Stimulated activated naive CD4-positive, alpha-beta T cell treated with Interleukin-2 at 50 U/mL for 16 hours (primary cell): ENCODE measurements at places on chromosomes 1 and 21.

GRCh38 chr1:64882574-64883255 lies 83.6 kb downstream of the JAK1 start:
- DNase-seq: no peak

DNA sequence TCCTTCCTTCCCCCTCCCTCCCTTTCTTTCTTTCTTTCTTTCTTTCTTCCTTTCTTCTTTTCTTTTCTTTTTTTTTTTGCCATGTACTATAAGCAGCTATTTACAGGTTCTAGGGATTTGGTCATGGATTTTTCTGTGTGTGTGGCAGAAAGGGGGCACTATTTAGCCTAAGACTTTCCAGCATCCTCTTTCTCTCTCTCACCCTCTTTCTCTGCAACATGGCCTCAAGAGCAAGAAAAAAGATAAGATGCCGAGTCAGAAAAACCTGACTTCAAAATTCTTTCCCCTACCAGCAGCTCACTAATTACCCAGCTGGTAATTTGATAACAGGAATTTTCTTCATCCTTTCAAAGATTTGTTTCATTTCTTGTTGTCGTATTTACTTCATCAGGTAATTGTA lies 458.3 kb upstream of the ADAMTS5 start:
- DNase-seq: no peak

GRCh38 chr1:72037745-72038343 lies 244.5 kb downstream of the NEGR1 start:
- no peak for DNase-seq

DNA sequence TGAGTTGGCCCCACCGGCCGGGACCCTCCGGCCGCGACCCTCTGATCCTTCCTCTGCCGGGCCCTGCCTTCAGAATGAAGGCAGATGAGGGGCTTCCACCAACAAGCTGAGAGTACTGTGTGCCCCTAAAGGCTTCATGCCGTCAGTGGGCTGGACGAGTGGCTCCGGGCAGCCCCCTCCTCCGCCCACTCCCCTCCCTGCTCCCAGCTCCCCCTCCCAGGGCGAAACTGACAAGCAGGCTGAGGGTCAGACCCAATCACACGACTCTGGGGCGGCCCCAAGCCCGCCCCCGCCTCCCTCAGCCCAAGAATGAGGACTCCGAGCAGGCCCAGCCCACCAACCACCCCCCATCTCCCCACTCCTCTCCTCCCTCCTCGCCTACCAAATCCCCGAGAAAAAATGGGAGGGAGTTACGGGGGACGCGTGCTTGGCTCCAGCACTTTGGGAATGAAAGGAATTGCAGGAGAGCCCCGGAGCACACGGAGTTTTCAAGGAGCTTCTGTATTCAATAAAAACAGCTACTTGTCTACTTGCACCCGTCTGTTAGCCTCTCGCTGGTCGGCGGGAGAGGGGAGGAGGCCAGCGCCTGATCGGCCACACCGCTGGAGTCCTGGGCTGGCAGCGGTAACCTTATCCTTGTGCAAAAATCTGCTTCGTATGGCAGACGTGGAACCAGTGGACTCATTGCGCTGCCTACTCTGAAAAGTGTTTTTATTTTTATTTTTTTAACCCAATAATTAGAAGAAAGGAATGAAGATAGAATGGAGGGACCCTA lies at the start of gene COL11A1:
COL11A1 (minus strand) TSS at position 147 of the 775 bp plus-strand sequence. CDS start 344 bp downstream, outside the sequence.
- no peak for DNase-seq

GRCh38 chr1:44854970-44855369 lies 11.9 kb upstream of the PTCH2 start:
- DNase-seq: no peak

DNA sequence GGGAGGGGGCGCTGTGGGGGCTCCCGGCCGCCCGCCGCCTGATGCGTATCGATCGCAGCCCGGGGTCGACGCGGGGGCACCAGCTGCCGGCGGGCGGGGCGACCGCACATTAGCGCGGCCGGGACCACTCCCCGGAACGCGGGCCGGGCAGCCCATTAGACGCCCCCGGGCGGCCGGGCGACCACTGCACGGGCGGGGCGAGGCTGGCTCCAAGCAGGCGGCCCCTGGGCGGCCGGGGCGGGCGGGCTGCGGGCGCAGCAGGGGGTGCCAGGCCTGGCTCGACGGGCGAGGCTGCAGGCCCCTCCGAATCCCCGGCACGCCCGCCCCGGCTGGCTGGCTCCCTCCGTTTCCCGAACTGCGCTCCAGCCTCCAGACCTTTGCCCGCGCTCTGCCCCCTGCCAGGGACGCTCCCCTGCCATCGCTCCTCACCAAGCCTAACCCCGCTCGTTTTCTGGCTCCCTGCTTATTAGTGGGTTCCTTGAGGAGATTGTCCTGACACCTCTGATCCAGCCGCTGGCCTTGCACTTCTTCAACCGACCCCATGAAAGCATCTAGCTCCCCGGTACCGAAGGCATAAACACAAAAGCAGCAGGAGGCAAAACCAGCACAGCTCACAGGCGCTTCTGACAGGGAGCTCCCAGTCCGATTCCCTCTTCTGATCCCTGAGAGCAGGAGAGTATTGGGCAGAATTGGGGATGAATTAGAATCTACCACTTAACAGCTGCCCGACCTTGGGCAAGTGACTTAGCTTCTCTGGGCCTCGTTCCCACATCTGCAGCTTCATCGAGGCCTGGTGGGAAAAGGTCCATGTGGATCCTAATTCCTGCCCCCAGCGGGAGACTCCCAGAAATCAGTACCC lies 92.6 kb upstream of the CASZ1 start:
- no peak for DNase-seq

DNA sequence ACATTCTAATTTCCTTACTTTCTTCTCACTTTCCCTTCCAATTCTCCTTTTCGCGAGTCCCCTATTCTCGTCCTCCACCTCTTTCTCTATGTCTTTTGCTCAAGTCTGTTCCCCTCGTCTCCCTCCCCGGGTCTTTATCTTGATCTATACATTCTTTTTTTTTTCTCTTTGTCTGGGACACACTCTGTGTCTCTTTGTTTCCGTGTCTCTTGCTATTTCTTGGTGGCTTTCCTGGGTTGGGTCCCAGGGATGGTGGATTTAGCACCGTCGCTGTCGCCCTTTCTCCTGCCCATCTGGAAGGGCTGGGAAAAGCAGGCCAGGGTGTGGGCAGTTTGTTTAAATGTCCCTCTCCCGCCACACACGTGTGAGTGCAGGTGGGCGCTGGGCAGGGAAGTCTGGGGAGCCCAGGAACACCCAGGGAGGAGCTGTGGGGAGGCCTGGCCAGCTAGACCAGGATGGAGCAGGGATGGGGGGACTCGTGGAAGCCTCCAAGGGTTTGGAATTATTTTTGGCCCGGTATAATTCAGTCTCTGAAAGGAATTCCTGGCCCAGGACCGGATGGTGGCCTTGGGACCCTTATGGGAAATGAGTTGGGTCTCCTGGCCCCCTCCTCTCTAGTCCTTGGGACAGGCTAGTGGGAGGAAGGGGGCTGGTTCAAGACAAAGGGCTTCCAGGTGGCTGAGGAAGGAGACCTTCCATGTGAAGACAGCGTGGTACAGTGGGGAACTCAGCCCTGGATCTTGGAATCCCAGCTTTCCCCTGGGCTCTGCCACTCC lies 9.5 kb upstream of the ID3 start:
- DNase-seq: no peak
